ENCODE measurements at places on chromosomes 5 and 9.

DNA sequence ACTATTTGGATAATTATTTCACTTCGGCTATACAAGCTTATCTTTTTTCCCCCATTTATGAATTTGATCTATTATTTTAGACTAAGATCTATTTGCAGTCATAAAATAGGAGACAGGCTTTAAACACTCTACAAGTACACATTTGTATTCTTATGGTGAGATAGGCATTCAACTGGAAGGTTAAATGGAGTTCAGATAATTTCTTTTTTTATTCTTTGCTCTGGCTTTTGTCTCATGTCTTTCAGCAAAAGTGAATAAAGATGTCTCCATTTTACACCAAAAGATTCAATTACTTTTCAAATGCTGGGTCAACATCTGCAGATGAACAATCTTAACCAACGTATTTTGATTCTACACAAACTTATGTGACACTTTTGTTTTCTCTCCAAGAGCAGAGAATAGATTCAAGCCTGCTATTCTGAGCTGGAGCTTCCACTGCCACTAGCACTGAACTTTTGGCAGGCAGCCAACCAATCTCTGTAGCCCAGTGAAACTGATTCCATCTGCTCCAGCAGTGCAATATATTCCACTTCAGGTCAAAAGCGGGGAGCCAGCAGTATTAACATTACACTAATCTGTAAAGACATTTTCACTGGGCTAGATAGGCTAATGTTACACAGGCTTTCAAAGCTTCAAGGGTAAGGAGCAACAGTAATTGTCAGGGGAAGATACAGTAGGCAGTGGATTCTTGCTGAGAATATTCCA lies 452.0 kb upstream of the ZNF608 start:
- DNase-seq = no peak

DNA sequence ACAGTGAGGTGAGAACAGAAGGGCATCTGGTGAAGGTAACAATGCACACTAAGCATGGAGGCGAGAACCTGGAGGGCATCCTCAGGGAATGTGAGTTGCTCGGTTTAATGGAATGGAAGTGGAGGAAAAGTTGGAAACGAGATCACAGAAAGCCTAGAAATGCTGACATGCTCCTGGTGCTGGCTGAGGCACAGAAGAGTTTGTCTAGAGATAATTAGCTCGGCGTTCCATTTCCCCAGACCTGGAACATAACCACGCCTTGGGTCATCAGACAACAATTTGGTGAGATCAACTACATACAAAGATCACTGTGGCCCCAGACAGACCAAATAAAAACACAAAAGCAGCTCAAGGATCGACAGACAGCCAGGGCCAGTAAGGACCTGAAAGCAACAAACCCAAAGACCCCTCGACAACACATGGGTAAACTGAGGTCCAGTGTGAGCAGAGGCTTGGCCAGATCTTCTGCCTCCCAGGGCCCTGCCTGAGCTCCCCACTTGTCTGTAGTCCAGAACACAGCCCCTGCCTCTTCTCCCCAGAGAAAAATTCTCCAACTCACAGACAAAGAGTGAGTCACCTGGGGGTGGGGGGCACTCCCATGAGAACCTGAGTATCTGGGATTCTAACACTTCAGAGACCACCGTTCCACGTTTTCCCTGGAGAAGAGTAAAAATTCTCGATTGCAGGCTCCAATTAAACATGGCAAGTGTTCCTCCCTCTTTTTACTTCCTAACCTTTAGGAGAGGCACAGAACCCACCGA lies 52.5 kb downstream of the SHB start:
- no peak for DNase-seq

DNA sequence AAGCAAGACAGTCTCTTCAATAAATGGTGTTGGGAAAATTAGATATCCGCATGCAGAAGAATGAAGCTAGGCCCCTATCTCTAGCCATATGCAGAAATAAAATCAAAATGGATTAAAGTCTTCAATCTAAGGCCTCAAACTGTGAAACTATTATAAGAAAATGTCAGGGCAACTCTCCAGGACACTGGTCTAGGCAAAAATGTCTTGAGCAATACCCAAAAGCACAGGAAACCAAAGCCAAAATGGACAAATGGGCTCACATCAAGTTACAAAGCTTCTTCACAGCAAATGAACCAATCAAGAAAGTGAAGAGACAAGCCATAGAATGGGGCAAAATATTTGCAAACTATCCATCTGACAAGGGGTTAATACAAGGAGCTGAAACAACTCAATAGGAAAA lies 338.8 kb downstream of the NNT start:
- DNase-seq = no peak

DNA sequence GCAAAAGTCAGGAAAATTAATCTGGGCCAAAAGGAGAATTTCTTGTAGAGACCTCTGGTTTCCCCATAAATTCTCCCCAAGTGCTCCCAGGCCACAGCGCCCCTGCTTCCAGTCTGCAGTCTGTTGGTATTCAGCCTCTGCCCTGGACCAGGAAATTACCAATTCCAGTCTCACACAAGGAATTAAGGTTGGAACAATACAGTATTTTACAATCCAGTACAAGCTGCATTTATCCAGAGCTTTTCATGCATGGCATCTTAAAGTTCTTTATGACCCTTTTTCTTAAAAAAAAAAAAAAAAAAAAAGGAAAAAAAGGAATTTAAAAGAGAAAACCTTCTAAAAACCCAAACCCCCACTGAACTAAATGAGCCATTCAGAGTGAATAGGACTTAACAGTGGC lies 139.6 kb upstream of the RANBP3L start:
- DNase-seq = no peak

DNA sequence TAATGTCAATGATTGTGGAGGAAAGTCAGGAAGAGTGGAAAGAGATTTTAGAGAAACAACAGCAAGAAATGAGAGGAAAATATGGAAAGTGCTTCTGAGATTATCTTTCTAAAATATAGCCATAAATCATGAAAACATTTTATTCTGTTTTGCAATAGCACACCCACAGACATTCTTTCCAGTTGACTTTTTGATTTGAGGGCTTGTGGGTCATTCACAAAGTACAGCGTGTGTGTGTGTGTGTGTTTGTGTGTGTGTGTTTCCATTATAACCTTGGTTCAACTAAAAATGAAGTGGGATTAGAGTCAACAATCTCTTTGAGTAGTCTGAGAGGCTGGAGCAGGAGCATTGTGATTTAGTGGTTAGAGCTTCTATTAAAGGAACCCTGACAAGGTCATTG lies 116.6 kb upstream of the GAS1 start:
- DNase-seq = no peak

- DNase-seq = no peak
Observed at GRCh38 chr9:95809686-95810085, 65.8 kb upstream of the ERCC6L2 start.

- DNase-seq = no peak
Observed at GRCh38 chr9:127058645-127059021, 63.8 kb downstream of the ANGPTL2 start.

GRCh38 chr5:59622848-59623247 lies 270.7 kb downstream of the PDE4D start:
- no peak for DNase-seq

DNA sequence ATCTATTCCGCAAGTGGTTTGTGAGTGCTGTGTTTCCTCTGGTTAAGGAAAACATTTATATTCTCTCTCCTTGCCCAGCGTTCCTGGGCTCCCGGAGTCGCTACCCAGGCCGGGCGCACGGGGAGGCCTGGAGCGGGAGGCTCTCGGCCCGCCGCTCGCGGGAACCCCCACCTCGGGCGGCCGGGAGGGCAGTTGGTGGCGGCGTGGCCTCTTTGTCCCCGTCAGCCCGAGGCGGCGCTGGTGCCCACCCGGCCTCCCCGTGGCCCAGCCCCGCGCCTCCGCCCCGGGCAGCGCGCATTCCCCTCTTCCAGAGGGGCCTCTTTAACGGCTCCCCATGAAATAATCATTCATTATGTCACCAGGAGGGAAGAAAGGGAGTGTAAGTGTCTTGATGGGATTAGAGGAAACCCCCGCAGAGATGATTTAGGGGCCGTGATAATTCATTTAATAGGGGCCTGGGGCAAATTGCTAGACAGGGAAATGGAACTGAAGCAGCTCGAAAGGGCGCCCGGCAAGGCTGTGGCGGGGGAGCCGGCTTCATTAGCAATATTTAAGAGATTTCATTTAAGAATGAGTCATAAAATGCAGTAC lies 181.9 kb upstream of the TBCA start:
- DNase-seq = no peak

DNA sequence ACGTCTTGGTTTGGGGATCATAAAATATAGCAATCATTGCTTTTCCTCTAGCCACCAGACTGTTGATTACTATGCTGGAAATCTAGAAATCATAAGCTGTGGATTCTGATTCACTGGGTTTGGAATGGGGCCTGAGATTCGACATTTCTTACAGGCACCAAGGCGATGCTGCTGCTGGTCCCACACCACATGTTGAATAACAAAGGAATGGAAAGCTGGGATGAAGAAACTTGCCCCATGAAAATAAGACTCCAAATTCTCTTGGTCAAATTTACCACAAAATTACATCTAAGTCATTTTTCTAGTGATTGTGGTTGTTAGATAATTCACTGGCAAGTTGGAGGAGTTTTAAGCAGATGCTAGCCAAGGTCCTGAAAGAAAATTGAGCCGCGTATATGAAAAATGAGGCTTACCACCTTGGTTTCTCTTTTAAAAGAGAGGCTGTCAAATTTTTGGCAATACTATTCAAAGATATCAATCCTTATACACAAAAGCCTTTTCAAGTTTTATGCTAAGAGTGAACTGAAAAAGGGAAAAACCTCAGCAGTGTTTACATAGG lies 23.0 kb upstream of the MEIKIN start:
- no peak for DNase-seq

DNA sequence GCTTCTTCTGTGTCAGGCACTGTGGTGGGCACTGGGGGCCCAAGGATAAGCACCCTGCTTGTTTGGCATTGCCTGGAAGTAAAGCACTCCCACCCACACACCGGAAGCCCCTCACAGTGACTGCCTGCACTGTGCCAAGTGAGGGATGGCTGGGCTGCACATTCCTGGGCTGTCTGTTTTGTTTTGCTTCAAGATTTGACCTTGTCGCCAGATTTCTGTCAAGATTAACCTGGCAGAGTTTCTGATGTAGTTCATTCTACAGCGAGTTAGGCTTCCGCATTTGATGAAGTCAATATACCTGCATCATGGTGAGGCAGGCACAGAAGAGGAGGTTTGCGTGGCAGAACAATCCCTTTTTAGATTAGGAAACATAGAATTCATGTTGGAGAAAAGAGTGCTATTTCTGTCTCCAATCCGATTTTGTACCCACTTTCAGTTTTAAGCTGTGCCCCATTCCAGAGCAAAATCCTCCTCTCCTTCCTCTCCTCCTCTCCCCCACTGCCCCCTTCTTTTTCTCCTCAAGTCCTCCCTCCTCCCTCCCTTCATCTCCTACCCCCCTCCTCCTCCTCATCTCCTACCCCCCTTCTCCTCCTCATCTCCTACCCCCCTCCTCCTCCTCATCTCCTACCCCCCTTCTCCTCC lies 14.4 kb upstream of the BOD1 start:
- DNase-seq = no peak

GRCh38 chr9:6440405-6440804 lies 27.4 kb downstream of the UHRF2 start:
- DNase-seq = no peak

DNA sequence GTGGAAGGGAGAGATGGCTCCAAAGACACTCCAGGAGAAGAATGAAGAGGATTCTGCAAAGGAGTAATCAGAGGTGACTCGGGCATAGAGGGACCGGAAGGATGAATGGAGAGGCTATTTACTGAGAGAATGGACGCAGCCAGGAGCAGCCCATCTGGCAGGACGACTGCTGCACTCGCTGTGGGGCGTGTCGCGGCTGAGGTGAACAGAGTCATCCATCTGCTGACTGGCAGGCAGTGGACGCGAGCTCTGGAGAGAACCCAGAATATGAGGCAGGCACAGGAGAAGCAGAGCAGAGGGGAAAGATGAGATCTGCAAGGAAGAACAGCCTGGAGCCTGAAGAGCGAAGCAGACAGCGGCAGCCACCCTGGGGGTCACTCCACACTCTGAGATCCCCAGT lies 16.4 kb downstream of the FGF1 start:
- DNase-seq = no peak

- DNase-seq = no peak
Observed at GRCh38 chr9:23006127-23006526, 559.5 kb downstream of the DMRTA1 start.
